ENCODE measurements at places on chromosomes 6 and 20. TPM values are rescaled to one million over a fixed set of nuclear protein-coding genes. Genes with fewer than 3 reads are reported as not detected.

- DNase-seq: no peak
These were observed 54.6 kb upstream of the DDR1 start for GRCh38 chr6:30829639-30830255.

GRCh38 chr20:62053465-62054196, 12.1 kb downstream of the TAF4 start:
- no peak for DNase-seq

DNA sequence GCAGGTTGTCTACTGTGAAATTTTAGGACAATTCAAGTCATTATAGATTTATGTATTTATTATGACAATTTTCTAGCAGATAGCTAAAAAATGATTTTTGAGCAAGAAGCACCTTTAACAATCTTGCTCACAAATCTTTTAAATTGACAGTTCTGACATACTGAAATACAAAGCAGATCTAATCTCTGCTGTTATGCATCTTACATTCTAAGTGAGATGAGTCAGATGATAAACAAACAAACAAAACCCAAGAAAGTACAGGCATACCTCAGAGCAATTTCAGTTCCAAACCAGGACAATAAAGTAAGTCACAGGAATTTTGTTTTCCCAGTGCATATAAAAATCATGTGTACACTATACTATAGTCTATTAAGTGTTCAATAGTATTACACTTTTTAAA, 430.7 kb upstream of the PTCHD4 start:
- no peak for DNase-seq

- no peak for DNase-seq
These were observed 69.3 kb downstream of the ALDH5A1 start for GRCh38 chr6:24564081-24564480.

DNA sequence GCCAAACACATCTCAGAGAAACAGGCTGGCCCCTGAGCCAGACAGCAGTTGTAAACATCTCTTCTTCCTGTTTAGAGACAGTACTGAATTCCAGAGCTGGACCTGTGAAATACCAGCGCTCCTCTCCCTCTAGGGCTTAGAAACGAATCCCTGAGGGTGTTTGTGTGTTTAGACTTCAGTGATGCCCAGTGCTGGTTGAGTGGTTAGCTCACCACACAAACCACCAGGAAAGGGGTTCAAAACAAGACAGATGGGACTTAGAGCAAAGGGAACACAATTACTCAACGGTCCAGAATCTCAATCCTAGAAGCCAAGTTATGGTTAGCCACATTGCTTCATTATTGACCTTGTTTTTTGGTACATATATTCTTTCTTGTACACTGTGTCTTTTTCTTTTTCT, 108.7 kb upstream of the TMEM170B start:
- DNase-seq: no peak

GRCh38 chr6:165847407-165848085, 184.5 kb upstream of the PDE10A start:
- DNase-seq: no peak

- DNase-seq: no peak
These were observed 316.7 kb upstream of the TBX18 start for GRCh38 chr6:85081102-85081501.

- DNase-seq: no peak
These were observed 1.5 kb downstream of the LATS1 start for GRCh38 chr6:149716181-149716963.

Gene PFDN6
- 24.8 TPM for total RNA-seq

GRCh38 chr6:35552285-35552917, 39.7 kb upstream of the TULP1 start:
- DNase-seq: peak; percentile 80

- DNase-seq: no peak
These were observed 5.3 kb downstream of the SLC22A2 start for GRCh38 chr6:160253292-160253691.

Gene GGT7
- total RNA-seq: 31.7 TPM

DNA sequence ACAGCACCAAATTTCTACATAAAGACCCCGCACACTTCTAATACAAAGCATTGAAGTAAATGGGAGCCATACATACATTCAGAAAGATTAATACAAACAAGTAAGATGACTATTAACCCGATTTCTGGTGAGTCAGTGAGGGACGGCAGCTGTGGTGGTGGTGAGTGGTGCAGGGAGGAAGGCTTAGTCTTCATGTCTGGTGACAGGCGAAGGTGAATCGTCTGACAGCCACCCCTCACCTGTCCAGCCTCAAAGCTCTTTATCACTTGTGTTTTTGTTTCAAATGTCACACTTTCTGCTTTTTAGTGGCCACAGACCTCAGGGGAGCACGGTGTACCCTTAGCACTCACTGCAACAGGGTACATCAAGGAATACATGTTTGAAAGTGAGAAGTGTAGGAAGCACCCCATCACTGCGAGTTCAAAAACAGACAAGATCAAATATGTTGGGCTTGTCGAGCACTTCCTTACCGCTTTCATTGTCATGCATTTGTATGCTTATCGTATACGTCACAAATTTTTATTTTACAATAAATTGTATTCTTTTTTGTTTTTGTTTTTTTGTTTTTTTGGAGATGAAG, 63.5 kb downstream of the IRF4 start:
- no peak for DNase-seq

GRCh38 chr6:158626360-158627167, 18.0 kb downstream of the DYNLT1 start:
- DNase-seq: no peak

Gene IRAK1BP1
- total RNA-seq: 3.6 TPM

DNA sequence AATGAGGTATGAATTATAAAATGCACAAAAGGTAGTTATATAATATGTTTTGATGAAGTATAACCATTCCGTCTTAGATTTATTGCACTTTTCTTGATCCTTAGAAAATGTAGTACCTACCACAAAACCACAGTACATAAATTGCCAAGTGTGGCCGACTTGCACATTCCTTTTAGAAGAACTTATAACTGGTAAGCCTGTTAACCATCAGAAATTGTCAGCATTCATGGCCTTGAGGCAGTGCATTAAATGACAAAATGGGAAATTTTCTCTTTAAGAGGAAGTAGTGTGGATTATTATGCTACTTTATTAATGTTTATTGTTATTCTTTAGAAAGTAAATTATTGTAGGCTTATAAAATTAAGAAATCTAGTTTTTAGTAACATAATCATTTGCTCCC, 29.6 kb downstream of the TAB2 start:
- DNase-seq: no peak

Gene CD40
- 3.7 TPM for total RNA-seq

- DNase-seq: no peak
These were observed 55.6 kb downstream of the BMP5 start for GRCh38 chr6:55819811-55820210.

Gene FNDC1
- total RNA-seq: not detected

Gene CLVS2
- total RNA-seq: 0.09 TPM

DNA sequence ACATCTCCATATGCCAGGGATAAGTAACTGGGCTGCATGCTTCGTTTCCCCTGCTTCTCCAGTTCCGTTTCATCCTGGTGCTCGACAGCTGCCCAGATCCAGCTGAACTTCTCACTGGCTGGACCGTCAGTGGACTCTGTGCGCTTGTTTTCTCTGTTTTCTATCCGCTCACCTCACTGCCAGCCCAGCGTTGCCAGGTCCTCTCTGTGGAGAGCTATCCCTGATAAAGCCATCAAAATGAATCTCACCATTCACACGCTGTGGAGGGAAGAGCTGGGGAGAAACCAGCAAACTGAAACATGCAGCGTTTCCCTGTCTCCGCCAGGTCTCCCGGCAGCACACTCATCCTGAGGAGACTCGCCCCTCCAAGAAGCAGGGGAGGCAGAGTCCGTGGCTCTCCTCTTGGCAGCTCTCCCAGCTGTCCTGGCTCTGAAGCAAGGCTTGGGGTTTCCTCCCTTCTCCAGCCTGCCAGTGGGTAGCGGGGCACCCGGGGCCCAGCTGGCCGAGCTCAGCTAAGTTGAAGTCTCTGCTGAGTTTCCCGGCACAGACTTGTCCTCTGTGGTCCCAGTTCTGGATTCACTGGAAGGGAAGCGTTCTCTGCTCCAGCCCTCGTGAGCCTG, 160.9 kb downstream of the DTNBP1 start:
- DNase-seq: no peak

All from Peyer's patch (tissue), 4 donors.